ENCODE measurements at places on chromosomes 1 and 21. TPM values are rescaled to one million over a fixed set of nuclear protein-coding genes. Genes with fewer than 3 reads are reported as not detected.

Gene OR13G1
- not detected for total RNA-seq

Gene RCAN3
- total RNA-seq: 4.0 TPM

Gene CASQ2
- not detected for total RNA-seq

Gene CSF1
- 42.1 TPM for total RNA-seq

Gene NMNAT2
- total RNA-seq: not detected

Gene CFAP74
- not detected for total RNA-seq

Gene NT5C1A
- not detected for total RNA-seq

Gene GFI1
- total RNA-seq: 1.4 TPM

Gene VHLL
- not detected for total RNA-seq

Gene GNG12
- total RNA-seq: 41.9 TPM

DNA sequence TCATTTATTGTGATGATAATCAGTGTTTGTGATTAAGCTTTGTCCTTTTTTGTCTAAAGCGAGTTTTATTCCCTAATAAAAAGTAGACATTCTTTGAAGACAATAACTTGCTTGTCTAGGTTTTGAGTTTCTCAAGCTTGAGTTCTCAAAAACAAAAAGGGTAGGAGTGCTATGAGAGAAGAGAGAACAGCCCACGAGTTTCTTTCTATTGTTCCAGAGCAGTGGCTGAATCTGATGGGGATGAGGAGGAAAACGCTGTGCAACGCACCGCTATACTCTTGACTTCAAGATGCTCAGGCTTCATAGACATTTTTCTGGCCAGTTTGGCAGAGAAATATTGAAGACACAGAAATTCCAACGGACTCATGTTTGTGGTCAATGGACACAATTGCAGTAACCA lies 669.8 kb upstream of the B3GALT2 start:
- DNase-seq: no peak

DNA sequence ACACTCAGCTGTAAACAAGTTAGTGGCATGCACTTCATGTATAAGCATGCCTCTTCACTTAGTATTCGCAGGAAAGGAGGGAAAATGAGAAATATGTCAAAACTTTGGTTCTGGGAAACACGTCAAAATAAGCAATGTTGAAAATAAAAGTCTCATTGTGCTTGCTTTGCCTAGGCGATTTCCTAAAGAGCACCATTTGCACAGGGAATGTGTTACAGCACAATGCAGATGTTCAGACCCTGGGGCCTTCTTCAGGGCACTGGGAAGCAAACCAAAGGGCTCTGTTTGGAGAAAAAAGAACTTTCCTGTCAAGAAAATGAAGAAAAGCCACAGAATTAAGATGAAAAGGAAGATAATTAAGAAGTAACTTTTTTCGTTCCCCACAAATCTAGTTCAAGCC lies 98.6 kb upstream of the PLD5 start:
- DNase-seq: no peak

DNA sequence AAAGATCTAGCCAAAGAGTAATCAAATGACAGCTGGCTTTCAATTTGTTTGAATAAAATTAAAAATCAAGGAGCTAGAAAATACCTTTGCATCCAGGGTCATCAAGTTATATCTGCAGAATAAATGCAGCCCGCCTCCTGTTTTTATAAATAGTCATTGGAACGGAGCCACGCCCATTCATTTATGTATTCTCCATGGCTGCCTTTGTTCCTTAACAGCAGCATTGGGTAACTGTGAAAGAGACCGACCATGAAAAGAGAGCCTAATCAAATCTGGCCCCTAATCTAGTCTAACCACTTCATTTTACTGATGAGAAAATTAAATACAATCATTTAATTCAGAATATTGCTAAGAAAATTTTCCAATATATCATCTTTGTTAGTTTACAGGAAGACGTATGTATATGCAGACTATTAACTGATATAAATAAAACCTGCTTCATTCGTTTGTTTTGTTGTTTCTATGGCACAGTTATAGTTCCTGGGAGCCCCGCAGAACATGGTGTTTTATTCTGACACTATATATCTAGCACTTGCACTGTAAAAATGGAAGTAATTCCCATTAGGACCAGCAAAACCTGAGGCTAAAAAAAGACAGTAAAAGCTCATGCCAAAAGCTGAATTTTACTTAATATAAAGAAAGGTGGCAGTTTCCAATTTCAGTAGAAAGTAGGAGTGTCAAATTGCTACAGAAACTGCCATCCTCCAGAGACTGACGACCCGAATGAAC lies 111.8 kb upstream of the PALMD start:
- DNase-seq: no peak

- no peak for DNase-seq
Observed at GRCh38 chr1:76053021-76053420, 21.5 kb upstream of the ST6GALNAC3 start.

DNA sequence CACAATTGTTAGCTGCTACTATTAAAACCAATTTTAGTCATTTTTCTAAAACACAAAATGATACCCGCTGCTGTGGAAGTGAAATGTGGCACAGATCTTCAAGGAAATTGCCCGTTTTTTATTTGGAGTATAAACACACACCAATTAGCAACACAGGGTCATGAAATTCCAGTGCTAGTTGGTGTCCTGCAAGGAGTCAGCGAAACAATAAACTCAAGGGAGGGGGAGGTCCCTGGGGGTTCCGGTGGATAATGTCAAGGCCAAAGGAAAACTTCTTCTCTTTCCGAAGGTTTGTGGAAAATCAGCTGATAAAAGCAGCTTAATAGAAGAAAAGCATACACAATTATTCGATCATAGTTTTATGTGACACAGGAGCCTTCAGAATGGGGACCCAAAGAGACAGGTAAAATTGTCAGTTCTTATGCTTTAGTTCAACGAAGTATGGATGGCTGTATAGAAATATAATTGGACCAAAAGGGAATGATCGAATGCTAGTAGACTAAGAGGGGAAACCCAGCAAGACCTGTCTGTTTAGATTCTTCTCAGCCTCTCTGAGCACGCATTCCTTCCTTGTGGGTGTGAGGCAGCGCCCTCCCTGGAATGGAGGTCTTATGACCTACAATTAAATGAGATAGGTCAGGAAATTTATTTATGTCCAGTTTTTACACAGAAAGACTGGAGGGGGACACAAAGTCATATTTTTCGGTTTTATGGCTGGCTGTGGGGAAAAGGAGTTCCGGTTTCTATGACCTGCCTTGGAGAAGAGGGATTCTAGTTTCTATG lies 65.9 kb downstream of the KCNK1 start:
- no peak for DNase-seq

- DNase-seq: no peak
Observed at GRCh38 chr1:229158341-229158921, 112.5 kb upstream of the RAB4A start.

DNA sequence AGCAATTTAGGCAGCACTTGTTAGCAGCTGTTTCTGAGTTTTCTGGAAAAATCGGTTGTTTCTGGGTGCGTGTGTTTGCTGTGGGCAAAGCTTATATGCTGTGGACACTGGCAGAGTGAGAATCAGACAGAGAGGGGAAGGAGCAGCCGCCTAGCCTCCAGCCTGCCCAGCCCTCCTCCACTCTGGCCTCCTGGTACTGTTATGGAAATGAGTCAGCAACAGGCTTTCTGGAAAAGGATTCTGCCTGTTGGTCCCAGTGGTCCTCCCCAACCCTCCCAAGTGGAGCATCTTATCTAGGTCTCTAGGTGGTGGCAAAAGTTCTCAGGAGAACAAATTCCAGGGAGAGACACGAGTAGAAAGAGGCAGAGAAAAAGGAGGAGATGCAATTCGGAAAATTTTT lies 42.2 kb upstream of the GOLT1A start:
- DNase-seq: no peak

DNA sequence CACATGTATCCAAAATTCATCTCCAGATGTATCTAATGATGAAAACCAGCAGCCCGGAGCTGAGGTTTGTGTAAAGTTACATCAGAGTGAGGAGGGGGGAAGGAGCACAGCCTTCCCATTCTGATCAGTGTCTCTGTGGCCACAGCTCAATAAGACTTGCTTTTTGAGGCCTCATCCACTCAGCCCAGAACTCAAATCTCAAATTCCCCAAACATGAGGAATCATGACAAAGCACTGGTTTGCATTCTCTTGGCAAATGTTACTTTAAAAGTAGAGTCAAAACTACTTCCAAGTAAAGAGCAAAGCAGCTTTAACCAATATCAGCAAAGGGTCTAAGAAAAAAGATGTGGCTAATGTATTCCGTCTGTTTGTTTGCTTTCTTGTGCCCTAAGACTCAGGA lies 30.9 kb downstream of the CCN1 start:
- DNase-seq: no peak

- DNase-seq: no peak
Observed at GRCh38 chr21:26965907-26966581, 844 bp downstream of the ADAMTS5 start.

GRCh38 chr1:89780721-89781120 lies 40.1 kb upstream of the LRRC8D start:
- peak; percentile 40 for DNase-seq

- DNase-seq: no peak
Observed at GRCh38 chr1:172229942-172230341, 190.5 kb upstream of the C1orf105 start.

- no peak for DNase-seq
Observed at GRCh38 chr1:62724430-62724829, 36.2 kb upstream of the DOCK7 start.

DNA sequence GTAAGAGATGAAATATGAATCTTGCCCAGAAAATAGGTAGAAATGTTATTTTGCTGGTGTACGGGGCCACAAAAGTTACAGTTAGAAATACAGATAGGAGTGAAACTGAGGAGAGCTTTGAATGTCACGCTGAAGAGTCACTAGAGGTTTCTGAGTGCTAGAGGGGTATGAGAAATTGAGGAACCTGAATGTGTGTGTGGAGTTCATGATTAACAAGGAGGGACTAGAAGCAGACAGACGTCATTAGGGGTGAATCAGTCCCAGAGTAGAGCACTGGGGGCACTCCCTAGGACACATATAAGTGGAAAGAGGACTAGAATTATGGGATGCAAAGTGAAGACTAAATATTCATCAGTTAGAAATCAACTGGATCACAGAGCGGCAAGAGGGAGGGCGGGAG lies 188.9 kb upstream of the MAP1LC3C start:
- no peak for DNase-seq

GRCh38 chr1:85830837-85831236 lies 122.6 kb upstream of the ZNHIT6 start:
- no peak for DNase-seq

- DNase-seq: no peak
Observed at GRCh38 chr1:44263568-44264450, 50.5 kb downstream of the DMAP1 start.

GRCh38 chr21:42414928-42415769 lies 11.4 kb downstream of the UBASH3A start:
- DNase-seq: peak; percentile 87

DNA sequence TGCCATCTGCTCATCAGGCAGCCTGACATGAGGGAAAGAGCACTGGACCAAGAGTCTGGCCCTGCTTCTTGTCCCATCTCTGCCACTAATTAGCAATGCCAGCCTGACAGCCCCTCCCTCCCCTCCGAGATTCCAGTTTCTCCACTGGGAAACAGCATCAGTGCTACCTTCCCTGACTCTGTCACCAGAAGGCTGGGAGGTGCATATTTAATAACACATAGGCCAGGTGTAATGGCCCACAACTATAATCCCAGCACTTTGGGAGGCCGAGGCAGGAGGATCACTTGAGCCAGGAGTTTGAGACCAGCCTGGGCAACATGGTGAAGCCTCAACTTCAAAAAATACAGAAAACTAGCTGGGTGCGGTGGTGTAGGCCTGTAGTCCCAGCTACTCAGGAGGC lies 41.2 kb upstream of the ZBTB40 start:
- no peak for DNase-seq

DNA sequence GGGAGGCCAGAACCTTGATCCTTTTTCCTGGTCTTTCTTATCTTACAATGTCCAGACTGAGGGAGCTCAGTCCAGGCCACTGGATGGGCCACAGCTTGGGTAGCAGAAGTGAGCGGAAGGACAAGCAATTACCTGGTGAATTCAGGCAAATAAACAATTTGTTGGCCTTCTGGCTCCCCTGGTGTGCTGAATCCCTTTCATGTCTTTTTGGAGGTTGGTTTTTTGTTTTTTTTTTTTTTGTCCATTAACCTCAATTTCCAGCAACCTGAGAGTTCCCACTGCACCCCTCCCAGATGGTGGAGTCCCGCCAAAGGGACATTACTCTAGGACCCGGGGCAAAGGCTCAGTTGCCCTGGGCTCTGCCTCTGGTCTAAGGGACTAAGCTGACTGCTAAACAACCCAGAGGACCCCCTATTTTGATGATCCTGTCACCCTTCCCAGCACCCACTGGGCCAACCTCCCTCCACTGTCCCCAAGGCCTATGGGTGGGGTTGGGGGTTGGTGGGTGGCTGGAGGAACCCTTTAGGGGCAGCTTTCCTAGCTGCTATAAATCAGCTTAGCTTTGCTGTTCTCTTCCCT lies 85.5 kb downstream of the KCND3 start:
- no peak for DNase-seq

DNA sequence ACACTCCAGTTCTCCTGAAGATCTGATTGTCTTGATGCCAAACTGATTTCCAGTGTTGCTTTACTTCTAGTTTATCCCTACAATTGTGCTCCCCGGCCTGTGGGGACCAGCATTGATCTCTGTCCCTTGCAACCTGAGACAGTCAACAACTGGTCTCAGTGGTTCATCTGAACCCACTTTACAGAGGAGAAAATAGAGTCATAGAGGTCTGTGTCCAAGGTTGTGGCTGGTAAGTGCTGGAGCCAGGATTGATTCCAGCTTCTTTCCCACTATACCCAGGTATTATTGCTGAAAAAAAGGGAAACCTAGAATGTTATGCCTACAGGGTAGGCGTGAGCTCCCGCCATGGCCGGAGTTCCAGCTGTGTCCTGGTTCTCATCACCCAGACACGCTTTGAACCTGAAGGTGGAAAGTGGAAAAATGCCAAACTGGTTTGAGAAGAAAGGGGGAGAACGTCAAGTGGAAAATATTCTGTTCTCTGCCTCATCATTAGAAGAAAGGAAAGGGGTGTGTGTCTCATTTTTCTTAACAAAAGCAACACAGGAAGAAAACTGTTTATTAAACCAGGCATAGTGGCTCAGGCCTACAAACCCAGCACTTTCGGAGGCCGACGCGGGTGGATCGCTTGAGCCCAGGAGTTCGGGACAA lies 60.7 kb upstream of the ITPKB start:
- no peak for DNase-seq

Measured in Caki2 (cell line).